Germinal center (tissue), 1 donor: ENCODE measurements at places on chromosomes 4 and X.

DNA sequence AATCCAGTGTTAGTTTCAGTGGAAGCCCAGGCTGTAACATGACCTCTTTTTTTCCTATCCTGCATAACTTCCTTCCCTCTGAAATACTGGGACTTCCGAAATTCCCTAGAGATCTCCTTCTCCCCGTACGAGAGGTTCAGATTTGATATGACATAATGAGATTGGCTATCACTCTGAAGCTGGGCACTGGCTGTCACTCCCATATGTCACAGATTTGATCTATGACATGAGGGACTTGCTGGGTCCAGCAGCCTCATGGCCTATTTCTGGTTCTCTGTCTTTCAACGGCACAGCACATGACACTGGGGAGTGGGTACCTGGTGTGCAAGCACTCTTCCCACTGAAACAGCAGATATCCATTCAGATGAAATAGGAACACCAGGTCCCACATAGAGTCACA lies 36.7 kb downstream of the PF4 start:
- DNase-seq = no peak

DNA sequence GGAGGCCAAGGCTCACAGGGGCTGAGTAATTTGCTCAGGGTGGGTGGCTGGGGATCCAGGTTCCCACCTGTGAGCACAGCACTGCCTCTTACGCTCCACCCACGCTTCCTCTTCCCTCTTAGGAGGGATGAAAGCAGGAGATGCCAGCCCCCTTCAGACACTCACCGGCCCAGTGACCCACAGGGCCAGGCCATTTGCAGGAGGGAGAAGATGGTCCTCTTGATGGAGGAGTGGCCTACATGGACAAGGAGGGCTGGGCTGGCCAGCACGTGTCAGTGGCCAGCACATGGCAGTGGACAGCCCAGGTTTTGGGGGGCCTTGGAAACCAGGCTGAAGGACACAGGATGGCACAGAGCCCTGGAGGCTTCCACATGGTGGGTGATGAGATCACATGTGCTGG lies 108.1 kb upstream of the PSAPL1 start:
- no peak for DNase-seq

- DNase-seq = no peak
These were observed 29.6 kb downstream of the SATL1 start for GRCh38 chrX:85213792-85214530.

GRCh38 chr4:113979148-113979904 lies at the start of gene ARSJ:
ARSJ (minus strand) TSS chr4:113979647; CDS start chr4:113978834, 813 bp downstream.
- no peak for DNase-seq

DNA sequence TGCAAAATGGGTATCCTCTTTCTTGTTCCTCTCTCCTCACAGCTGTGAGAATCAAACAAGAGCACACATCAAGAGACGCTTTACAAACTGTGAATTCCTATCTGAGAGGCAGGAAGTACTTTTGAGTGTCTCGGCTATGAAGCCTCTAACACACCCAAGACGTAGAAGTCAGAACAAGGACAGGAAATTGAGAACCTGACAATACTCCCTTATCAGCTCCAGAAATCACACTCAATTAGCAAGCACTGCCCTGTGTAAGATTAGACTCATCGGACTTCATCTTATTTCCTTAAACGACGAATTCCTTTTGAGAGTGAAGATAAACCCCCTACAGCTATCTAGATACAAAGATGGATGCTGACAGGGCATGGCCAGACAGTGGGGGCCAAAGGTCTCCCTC lies 50.7 kb upstream of the CRMP1 start:
- DNase-seq = no peak

DNA sequence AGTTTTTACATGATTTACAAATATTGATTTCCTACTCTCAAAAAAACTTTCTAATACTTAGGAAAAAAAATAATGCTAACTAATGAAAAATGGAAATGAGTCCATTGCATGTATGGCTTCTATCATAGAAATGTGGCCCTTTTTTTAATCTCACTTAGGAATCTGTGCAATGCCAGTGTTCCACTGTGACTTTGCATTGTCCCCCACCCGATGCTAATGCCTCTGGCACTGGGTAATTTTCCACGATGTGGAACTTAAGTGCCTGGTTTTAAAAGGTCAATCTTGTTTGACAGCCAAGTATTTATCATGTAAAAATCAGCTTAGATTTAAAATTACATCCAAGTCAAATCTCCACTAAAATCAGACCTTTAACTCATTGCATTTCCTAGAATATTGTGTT lies 53.1 kb downstream of the SPATA4 start:
- DNase-seq = no peak

- DNase-seq = peak; percentile 12
These were observed 315.9 kb downstream of the MAPK10 start for GRCh38 chr4:86043755-86044592.

- no peak for DNase-seq
These were observed 50.4 kb downstream of the SORBS2 start for GRCh38 chr4:185761352-185762235.

- no peak for DNase-seq
These were observed 71.0 kb upstream of the AFAP1 start for GRCh38 chr4:8010618-8011017.

GRCh38 chr4:111405989-111406388 lies 739.3 kb upstream of the FAM241A start:
- no peak for DNase-seq

- no peak for DNase-seq
These were observed 305.7 kb downstream of the PDHA2 start for GRCh38 chr4:96145601-96146000.

- DNase-seq = no peak
These were observed 647.0 kb upstream of the PCDH10 start for GRCh38 chr4:132502096-132502552.

DNA sequence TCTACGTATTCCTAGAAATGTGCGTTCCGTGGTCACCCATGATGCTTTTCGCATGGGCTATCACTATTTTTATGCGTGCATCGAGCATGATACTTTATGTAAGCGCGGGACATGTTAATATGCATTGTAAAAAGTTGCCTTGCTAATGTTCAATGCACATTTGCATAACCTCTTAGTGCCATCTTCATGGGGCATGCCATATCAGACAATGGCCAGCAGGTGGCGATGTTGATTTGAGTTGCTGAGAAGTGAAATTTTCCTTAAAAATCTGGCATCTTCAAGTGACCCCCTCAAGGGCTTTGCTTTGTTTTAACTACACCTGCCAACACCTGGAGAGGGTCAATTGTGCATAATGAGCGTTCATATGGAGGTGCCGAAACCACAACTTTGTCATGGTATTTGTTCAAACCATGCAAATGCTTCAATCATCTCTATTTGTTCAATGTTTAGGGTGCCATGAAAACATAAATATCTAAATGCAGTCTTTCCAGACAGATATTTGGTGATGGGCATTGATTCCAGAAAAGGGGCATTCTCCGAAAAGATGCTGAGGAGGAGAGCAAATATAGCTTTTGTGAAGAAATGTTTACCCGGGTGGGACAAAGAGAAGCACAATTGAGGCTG lies 833.9 kb upstream of the PRKX start:
- peak; percentile 4 for DNase-seq

DNA sequence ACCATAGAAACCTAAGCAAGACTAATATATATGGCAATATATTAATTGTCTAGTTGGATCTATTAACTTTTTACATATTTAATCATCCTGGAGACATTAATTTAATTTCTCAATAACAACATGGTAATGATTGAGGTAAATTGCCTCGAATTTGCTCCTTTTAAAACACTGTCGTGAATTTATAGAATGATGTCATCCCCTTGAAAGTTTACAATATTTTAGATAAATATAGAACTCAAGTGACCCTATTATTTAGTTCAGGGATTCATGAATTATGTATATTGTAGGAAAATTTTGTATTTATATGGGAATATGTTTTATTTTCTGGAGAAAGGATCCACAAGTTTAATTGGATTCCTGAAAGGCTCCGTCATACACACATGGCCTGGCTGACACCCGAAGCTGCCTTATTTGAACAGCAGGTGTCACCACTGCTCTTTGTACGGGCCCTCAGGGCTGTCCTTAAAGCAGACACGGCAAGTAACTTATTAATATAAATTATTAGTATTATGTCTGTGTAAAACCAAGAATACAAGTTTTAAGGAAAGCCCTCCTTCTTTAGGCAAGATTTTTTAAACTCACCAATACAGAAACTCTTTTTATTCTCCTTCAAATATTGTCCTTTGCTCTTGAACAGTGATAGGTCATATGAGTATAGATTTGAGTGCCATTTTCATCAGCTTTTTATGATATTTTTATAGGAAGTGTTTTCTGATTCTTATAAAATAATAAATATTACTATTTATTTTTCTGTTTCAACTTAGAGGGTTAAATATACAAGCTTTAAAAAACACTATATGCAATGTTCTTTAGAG lies 1.9 kb upstream of the PLRG1 start:
- DNase-seq = peak; percentile 45

- no peak for DNase-seq
These were observed 900 bp downstream of the CTAG2 start for GRCh38 chrX:154652311-154653047.

DNA sequence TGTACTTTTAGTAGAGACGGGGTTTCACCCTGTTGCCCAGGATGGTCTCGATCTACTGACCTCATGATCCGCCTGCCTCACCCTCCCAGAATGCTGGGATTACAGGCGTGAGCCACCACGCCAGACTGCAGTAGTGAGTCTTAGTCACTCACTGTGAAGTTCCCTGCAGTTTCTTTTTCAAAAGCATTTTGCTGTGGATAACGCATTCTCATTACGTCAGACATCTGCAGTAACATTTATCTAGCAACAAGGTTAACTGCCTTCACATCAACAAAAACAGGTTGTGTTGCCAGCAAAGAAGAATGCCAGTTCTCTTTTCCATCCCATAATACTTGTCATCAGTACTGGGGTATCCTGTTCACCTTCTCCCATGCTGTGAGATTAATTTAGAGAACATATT lies 164.6 kb downstream of the DHRSX start:
- DNase-seq = no peak

DNA sequence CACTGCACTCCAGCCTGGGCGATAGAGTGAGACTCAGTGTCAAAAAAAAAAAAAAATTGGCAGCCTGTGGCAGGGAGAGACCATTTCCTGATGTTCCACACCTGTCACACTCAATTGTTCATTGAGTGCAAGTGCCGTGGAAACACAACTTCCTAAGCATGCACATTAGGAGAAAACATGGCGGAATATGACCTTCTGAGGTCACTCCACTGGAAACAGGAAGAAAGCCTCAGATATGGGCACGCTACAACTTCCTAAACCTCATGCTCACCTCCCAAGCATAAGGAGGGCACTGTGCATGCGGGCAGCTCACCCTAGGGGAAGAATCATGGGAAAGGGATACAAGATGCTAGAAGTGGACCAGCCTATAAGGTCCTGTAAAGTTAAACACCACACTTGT lies 28.5 kb upstream of the CD99 start:
- no peak for DNase-seq

DNA sequence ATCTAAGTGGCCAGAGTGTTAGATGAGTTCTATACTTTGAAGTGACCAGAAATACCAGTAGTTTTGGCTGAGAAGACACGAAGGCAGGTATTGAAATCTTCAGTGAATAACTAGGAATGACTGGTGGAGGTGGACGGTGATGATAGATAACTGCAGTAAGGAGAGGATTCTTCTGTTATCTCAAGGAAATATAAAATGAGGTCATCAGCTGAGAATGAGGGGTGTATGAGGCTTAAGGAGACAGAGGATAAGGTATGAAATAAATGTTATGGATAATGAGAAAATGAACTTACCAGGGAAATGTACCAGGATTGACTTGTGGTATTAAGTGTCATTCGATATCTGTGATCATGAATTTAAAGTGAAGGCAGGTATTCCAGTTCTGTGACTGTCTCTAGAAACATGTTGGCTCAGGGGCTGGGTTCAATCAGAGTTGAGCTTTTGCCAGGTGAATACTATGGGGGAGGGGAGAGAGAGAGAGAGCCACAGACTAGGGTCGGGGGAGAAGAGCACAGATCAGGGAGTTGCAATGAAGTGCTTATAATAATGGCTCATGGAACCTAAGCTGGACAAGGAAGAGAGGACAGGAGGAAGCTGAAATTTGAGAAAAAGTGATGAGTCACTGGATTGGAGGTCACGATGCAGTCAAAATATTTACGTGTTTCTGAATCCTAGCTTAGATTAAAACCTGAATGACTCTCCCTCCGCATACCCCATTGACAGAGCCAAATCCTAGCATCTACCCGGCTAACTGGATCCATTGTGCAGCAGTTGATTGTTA lies 37.5 kb upstream of the BRS3 start:
- no peak for DNase-seq

DNA sequence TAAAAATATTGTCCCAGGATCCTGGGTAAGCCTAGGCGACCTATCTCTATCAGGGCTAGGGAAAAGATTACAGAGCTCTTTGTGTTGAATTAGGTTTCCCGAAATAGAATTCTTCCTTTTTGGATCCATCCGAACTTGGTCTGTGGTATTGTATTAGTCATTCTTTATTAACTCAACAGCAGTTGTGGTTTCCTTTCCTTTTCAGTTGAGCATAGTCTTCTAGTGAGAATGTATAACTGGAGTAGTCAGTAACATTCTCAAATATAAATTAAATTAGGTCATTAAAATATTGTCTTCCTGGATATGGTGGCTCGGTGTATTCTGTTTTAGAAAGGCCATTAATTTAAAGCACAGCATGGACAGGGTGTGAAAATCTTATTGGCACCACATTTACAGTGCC lies 520.4 kb downstream of the NLGN4X start:
- no peak for DNase-seq

- no peak for DNase-seq
These were observed 69.6 kb downstream of the KIT start for GRCh38 chr4:54727346-54727745.

- DNase-seq = no peak
These were observed 531.8 kb downstream of the IL15 start for GRCh38 chr4:142168181-142168580.

DNA sequence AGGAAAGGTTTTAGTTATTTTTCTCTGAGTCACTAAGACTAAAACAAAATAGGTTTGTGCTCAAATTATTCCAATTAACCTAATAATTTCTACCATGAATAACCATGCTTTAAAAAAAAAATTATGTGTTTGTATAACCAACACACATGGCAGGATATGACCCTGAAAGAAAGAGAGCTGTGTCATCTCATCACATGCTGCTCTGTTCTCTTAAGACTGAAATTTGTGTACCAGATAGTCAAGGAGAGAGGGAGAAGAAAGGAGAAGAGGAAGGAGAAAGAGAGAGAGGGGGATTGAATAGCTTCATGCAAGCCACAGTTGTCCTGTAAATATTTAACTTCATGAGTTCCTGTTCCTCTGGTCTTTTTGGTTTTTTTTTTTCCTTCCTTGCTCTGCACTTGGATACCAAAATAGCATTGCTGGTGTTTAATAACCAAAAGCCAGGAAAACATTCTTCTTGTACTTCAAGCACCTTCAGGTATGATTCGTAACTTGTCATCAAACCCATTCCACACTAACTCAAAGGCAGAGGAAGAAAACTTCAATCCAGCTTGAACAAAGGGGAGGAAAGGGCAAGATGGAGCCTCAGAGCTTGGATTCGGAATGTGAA lies 6.4 kb upstream of the PROM1 start:
- DNase-seq = no peak

- no peak for DNase-seq
These were observed 2302.5 kb downstream of the ARAP2 start for GRCh38 chr4:33941854-33942253.

GRCh38 chrX:125293850-125294780 lies 25.6 kb upstream of the TEX13C start:
- DNase-seq = no peak
